ENCODE measurements at places on chromosomes 3 and 15.

DNA sequence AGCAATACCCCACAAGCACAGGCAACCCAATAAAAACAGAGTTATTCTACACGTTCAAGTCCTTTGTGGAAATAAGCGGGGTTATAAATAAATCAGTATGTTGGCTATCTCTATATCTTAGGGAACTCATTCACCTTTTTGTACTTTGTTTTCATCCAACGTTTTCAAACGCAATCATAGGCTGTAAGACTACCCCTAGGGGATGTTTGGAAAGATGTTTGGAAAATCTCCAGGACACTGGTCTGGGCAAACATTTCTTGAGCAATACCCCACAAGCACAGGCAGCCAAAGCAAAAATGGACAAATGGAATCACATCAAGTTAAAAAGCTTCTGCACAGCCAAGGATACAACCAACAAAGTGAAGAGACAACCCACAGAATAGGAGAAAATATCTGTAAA, 70.1 kb downstream of the CLDN11 start:
- H3K27me3 ChIP-seq: peaks cover 7% of the 10 kb centered on the region
- H3K4me3 ChIP-seq: no peak overlapping the region
- H3K36me3 ChIP-seq: no peaks in the 10 kb centered on the region
- H3K27ac ChIP-seq: no peak overlapping the region

GRCh38 chr3:140148824-140149390, 213.9 kb downstream of the CLSTN2 start:
- no peaks in the 10 kb centered on the region for H3K4me1 ChIP-seq
- no peak for DNase-seq
- H3K36me3 ChIP-seq: no peaks in the 10 kb centered on the region
- no peaks in the 10 kb centered on the region for H3K27me3 ChIP-seq
- H3K4me3 ChIP-seq: no peak overlapping the region
- H3K27ac ChIP-seq: no peak overlapping the region

DNA sequence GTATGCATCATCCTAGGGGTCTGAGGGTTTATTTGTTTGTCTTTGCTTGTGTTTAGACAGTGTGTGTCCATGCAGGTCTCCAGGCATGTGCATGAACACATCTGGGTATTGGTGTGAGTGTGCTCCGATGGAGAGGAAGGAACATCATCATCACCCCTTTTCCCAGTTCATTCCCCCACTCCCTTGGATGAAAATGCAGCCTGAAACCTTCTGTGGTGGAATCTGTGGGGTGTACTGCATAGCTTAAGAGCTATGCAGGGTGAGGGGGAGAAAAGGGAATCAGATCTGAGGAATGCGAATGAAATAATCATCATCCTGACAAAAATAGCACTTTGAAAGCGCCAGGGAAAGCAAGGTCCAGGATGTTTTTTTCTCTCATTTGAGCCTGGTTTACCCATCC, 520.1 kb downstream of the NTRK3 start:
- H3K36me3 ChIP-seq: no peaks in the 10 kb centered on the region
- H3K27me3 ChIP-seq: no peaks in the 10 kb centered on the region
- DNase-seq: no peak

DNA sequence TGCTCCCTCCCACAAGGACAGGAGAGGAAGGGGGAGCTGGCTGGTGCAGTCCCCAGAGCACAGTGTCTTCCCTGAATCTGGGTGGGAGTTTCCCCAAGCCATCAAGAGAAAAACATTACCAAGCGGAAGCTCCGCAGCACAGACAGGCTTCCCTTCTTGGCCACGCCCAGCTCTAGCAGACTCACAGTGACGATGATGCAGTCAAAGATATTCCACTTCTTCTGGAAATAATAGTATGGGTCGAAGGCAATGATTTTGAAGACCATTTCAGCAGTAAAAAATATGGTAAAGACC, 76.7 kb downstream of the SCN10A start:
- H3K36me3 ChIP-seq: no peaks in the 10 kb centered on the region
- no peaks in the 10 kb centered on the region for H3K4me1 ChIP-seq
- DNase-seq: no peak
- H3K4me3 ChIP-seq: no peak overlapping the region
- peaks cover 12% of the 10 kb centered on the region for H3K27me3 ChIP-seq

- no peaks in the 10 kb centered on the region for H3K4me1 ChIP-seq
- H3K27ac ChIP-seq: no peak overlapping the region
- no peak overlapping the region for H3K4me3 ChIP-seq
- no peaks in the 10 kb centered on the region for H3K36me3 ChIP-seq
- no peaks in the 10 kb centered on the region for H3K27me3 ChIP-seq
- DNase-seq: no peak
Measured at GRCh38 chr3:165522386-165522785, 314.8 kb downstream of the BCHE start.

- H3K27ac ChIP-seq: no peak overlapping the region
- H3K36me3 ChIP-seq: no peaks in the 10 kb centered on the region
- no peak overlapping the region for H3K4me3 ChIP-seq
- peaks cover 2% of the 10 kb centered on the region for H3K4me1 ChIP-seq
- DNase-seq: no peak
- peaks cover 2% of the 10 kb centered on the region for H3K27me3 ChIP-seq
Measured at GRCh38 chr3:54038391-54038790, 84.0 kb upstream of the CACNA2D3 start.

GRCh38 chr3:108096532-108097321, 5.9 kb upstream of the CD47 start:
- no peak for DNase-seq
- peaks cover 82% of the 10 kb centered on the region for H3K4me1 ChIP-seq

GRCh38 chr3:188772886-188773285, 398.9 kb upstream of the TPRG1 start:
- no peaks in the 10 kb centered on the region for H3K4me1 ChIP-seq
- no peaks in the 10 kb centered on the region for H3K27me3 ChIP-seq
- peaks cover 3% of the 10 kb centered on the region for H3K36me3 ChIP-seq
- H3K4me3 ChIP-seq: no peak overlapping the region
- DNase-seq: no peak
- no peak overlapping the region for H3K27ac ChIP-seq
